ENCODE measurements at places on chromosomes 6 and 20.

DNA sequence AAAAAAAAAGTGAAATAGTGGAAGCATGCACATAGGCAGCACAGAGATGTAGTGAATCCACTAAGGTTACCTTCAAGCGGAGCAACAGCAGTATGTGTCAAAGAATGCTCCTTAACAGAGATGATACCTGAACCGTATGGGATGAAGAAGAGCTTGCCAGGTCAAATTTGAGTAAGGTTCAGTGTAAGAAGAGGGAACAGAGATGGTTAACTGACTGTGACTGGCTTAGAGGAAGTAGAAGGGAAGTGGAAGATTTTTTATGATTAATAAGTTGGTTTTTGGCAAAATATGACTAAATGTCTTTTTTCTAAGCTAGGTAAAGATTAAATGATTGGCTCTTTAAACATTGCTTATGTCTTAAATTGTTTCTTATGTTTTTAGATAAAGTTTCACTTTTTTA lies 52.6 kb upstream of the C20orf144 start:
- no peak for DNase-seq

DNA sequence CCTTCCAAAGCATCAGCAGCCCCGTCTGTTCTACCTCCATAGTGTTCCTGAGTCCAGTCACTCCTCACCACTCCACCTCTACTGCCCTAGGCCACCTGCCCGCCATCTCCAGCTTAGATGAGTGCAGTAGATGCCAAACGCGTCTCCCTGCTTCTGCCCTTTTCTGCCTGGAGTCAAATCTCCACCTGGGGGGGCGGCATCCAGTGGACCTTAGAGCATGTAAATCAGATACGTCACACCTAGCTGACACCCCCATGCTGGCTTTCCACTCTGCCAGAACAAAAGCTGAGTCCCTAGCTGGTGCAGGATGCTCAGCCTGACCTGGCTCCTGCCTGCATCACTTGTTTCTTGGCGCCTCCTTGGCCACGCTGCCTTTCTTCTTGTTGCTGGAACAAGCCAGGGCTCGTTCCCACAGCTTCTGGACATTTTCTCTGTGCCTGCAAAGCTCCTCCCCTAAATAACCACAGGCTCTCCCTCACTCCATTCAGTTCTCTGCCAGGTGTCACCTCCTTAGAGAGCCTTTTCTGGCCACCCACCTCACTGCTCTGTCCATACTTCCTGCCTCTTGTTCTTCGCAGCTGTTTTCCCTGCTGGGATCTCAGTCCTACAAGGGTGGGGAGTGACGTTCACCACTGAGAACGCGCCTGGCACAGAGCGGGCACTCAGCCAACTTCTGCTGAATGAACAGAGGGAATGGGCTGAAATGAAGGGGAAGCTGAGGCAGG lies 5.8 kb downstream of the DDR1 start:
- no peak for DNase-seq

GRCh38 chr6:52208612-52209011 lies 22.4 kb downstream of the IL17A start:
- DNase-seq, result no peak

- DNase-seq, result no peak
Measured at GRCh38 chr20:32494483-32495216, 90.5 kb downstream of the NOL4L start.

DNA sequence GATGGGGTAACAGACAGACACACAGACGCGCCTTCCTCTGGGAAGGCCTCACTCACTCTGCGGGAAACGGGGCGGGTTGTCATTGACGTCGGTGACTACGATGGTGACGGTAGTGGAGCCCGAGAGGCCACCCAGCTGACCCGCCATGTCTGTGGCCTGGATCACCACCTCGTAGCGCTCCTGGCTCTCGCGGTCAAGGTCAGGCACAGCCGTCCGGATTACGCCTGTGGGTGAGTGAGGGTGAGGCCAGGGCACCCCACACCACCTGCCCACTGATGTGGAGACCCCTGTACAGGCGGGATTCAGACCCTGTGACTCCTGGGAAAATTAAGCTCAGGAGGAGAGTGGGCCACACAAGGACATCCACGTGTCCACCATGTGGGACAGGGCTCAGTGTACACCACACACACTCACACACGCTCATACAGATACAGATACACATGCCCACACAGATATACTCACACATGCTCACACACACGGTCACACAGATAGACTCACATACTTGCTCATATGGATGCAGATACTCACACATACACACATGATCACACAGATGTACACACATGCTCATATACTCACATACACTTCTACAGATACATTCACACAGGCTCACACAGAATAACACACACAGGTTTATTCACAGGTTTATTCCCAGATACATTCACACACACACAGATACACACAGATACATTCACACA lies 91.4 kb downstream of the CDH22 start:
- no peak for DNase-seq

DNA sequence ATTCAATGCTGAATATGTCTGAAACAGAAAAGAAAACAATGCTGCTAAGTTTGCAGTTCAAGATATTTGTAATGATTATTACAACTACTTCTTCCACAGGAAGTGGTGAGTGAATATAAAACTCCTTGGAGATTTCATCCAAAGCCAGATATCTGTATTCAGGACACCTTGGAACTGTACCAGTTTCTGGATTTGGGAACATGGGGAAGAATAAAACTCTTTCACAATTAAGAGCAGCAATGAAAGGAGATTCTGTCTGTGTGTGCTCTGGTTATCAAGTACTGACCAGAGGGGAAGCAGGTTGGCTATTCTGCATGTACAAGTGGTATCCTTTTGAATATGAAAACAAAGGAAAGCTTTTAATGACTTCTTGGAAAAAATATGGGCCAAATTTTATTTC lies 21.1 kb downstream of the ELOVL2 start:
- DNase-seq, result no peak

GRCh38 chr20:22544462-22544861 lies 39.9 kb downstream of the FOXA2 start:
- no peak for DNase-seq

GRCh38 chr6:11413728-11414127 lies 123.8 kb upstream of the TMEM170B start:
- DNase-seq, result no peak

DNA sequence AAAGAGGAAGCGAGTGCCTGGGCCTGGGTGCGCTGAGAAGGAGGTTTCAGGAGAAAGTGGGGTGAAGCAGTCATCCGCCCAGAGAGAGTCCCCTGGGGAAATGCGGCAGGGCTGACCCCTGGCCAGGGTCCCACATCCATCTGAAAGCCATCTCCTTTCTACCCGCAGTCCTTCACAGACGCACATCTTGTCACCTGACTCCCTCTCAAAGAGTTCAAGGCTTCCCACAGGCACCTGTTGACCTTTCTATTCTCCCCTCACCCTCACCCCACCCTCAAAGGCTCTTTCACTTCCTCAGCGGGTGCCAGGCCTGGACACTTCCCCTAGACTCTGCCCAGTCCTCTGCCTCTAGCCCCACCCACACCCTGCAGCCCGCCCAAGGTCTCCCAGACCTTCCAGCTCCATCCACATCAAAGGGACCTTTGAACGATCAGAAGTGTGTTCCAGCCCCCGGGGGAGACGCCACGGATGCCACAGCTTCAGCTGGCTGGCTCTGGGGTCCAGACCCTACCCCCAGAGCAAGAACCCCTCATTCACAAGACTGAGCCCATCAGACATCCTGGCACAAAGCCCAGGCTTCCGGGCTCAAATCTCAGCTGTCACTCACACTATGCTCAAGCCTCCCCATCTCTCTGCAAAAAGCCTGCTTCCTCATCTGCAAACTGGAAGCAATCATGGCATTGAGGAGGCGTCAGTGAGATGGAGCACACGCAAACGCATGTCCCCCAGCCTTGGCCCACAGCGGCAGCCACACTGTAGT lies 2.1 kb downstream of the CTSZ start:
- DNase-seq, result no peak

DNA sequence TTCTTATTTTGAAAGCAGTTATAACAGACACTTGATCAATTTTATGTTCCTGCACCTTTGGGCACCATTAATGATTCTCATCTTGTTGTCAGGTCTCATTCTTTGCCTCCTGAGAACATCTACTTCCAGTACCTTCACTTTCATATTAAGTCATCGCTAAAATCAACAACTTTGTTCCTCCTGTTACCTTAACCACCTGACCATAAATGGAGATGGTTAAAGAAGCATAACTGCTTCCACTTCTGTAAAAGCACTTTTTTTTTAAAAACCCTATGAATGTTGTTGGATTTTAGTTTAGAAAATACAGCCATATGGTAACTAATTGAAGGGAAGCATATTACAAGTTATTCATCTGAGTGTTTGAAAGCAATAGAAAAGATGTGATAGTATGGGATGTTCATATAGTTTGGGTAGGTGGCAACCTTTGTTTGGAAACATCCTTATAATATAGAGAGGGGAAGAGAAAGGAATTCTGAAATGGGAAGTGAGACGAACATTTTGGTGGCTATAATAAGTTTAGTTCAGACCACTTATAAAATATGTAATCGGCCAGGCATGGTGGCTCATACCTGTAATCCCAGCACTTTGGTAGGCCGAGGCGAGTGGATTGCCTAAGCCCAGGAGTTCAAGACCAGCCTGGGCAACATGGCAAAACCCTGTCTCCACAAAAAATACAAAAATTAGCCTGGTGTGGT lies 53.9 kb downstream of the AFG1L start:
- DNase-seq, result no peak

- no peak for DNase-seq
Measured at GRCh38 chr6:133973109-133973971, 20.3 kb downstream of the TBPL1 start.

DNA sequence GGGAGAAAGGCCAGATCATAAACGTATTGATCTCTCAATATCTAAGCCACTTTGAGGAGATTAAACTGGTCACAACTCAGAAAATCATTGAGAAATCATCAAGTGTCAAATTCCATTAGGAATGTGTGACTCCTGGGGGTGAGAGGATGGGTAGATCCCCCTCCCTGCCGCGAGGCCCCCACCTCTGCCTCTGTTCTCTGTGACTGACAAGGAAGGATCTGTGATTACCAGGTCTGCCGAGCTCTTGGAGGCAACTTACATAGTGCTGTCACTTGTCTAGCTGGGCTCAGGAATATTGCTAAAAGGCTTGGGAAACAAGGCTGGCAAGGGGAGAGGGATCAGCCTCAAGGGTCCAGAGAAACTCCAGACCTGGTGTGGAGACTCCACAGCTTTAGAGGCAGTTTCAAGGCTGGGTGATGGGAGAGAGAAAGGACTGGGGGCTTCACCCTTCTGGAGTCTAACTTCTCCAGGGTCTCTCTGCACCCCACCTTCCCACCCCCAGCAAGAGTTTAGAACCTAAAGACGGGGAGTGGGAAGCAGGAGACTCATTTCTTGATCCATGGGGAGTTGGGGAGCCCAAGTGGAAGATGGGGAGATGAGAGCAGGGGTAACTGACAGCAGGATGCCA lies 11.6 kb upstream of the ARMC12 start:
- DNase-seq, result no peak

DNA sequence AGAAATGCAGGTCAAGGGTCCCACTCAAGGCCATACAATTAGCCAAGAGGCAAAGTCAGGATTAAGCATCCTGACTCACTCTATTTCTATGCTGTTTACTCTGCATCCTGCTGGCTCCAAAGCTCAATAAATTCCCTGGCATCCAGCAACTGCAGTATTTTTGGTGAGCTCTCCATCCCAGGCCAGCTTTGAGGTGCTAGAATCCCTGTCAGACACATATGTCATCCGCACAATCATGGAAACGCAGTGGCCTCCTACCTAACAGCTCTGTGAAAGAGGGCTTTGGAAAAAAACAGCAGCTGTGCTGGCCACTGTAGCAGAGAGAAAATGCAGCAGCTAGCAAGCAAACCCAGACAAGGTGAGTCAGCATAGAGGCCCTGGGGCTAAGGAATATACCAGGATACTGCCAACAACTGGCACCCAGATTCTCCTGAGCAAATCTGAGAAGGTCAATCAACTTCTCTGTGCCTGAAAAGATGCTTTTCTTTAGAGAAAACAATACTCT lies 58.4 kb downstream of the ANKEF1 start:
- no peak for DNase-seq

DNA sequence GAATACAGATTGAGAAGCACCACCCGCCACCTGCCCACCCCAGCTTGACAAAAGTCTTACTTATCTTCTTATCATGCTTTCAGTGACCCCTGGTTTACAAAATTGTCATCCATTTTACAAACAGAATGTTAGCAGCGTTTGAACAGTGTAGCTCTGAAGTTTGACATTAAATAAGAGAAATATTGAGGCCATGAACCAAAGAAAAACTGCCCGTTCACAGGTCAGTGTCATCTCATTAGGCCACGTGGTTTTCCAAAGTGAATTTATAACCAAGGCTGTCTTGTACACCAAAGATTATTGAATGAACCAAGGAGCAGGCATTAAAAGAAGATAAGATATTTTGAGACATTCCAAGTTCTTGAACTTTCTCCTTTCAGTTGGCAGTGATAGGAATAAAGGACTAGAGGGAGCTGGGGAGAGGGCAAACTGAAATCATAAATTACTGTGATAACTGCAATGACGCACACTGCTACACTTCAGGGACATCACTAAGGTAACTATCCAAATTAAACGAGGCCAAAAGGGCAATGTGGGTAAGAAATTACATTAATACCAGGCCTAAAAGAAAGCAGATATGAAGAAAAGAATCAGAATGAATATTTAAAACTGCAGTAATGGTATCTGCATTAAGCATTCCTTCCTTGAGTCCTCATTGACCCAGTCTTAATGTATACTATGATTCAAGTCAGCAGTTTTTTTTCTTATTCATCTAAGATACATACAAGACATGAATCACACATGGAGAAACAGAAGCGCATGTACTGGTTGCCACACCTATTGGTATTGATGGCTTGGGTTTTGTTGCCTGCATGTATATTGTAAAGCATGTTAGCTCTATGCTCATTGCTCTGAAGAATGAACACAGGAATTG lies 159.8 kb upstream of the ARG1 start:
- DNase-seq, result no peak

DNA sequence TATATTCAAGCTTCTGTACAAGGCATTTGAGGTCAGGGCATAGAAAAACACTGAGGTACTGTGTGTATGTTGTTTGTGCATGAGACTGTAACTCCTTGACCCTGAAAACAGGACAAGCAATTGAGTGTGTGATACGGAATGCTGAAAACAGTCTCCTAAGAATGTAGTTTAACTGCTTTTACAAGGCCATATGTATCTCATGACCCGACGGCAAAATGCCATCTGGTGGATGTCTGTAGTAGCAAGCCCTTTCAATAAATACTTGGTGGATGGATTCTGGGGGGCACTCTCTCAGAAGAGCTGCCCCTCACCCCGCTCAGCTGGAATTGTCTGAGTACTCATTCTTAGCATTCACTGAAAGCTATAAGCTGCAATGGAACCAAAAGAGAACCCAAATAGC lies 69.3 kb upstream of the EYS start:
- no peak for DNase-seq

Measured in stimulated activated CD8-positive, alpha-beta memory T cell treated with anti-CD3 and anti-CD28 coated beads, Interleukin-7, amount 100 ng/mL, for 48 hours (primary cell).